Activated CD4-positive, alpha-beta T cell treated with anti-CD3 and anti-CD28 coated beads for 24 hours (primary cell): ENCODE measurements at places on chromosomes 6 and 20.

GRCh38 chr20:44133424-44133823 lies 53.6 kb downstream of the JPH2 start:
- DNase-seq: no peak

DNA sequence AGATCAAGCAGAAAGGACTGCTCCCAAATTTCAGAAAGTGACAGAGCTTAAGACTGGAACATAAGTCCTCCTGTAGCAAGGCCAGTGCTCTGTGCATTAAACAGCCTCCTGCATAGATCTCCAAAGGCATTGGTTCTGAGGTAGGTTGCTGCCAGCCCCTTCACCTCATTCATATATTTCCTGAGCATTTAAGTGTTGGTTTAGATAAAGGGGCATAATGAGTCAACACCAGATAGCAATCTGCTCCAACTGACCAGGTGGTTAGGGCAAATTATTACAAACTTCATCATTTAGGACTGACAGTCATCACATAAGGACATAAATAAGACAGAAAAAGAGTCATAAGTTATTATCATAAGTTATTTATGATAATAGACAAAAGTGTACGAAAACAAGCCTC lies 10.7 kb downstream of the PTPRK start:
- no peak for DNase-seq

DNA sequence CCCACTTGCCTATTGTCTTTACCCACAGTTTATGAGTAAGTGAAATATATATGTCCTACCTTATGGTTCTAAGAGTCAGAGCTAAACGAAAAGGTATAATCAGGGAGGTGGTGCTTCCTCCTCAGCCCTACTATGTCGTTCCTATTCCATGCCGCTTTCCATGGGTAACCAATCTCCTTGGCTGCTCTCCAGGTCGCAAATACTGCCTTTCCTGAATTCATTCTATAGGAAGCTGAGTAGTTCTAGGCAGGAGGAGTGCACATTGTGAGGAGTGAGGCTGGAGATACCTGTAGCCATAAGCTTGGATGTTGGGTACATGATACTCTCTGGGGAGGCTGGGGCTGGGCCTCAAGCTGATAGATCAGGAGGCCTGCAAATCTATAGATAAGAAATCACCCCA lies 5.8 kb downstream of the IL20RA start:
- no peak for DNase-seq

DNA sequence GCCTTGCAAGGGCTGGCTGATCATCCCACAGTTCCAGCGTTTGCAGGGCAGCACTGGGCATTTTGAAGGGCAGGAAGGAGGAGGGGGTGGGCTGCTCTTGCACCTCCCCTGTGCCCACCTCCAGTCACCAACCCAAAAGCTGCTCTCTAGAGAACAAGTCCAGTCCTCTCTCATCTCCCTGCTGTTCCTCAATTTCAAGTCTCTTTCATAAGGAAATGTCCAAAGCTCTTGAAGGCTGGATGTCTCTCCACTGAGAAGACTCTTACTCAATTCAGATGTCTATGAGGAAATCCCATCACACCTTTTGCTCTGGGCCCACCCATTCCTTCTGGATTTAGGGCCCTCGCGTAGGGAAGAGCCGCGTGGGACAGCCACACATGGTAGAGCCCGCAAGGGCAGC lies 31.7 kb downstream of the WRNIP1 start:
- no peak for DNase-seq

GRCh38 chr6:122663981-122664380 lies 53.8 kb downstream of the PKIB start:
- DNase-seq: no peak

GRCh38 chr6:156555116-156555515 lies 222.1 kb upstream of the ARID1B start:
- DNase-seq: no peak

DNA sequence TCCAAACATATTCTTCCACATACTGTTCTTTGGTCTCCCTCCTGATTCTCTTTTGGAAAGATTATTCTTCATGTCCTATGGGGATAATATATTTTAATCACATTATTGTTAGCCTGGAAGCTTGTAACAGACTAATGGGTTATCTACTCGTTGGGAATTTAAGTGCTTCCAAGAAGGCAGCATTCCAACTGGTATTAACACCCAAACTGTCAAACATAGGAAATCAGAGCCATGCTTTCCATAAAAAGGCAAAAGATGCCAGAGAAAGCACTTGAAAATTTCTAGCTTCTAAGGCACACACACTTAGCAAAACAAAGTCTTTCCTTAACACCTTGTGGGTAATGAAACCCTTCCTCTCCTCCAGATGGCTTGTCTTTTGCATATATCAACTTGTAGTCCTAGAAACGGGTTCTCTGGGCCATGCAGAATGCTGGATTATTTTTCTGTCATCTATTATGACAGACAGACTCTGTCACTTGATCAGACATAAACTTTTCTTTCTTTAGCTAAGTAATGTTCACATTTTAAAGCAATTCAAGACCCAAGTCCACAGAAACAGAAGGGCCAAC lies 41.5 kb downstream of the B4GALT5 start:
- no peak for DNase-seq

GRCh38 chr6:139271056-139271455 lies 20.7 kb downstream of the TXLNB start:
- no peak for DNase-seq

- DNase-seq: no peak
Measured at GRCh38 chr6:156408655-156409054, 368.5 kb upstream of the ARID1B start.

- no peak for DNase-seq
Measured at GRCh38 chr6:35780719-35781118, at the start of gene CLPSL1. Gene CLPSL1 (plus strand): TSS chr6:35781019. CDS start chr6:35781111, 92 bp downstream.

DNA sequence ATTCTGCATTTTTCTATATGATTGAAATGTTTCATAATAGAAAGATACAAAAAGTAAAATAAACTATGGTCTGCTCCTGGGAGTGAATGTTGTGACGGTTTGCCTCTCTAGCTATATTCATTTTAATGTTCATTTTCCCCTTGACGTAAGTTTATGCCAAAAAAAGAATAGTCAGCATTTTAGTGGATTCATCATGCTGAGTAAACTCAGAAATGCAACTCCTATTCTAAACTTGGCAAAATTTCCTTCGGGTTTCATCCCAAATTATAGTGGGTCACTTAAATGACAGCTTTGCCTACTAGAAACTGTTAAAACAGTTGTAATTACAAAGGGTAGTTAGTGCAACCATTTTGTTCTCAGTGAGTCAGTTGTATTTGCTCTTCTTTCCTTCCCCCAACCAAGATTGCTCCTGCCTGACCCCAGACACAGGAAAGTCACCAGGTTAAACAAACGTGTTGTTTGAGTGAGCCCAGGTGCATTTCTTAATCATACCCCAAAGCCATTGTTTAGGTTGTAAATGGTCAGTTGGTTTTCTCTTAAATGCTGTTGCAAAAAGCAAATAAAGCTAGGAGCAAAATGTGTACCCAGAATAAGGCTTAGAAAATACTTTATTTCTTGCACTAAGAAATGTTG lies 482.3 kb upstream of the SOX4 start:
- DNase-seq: no peak
